Astrocyte of the spinal cord (primary cell): ENCODE measurements at places on chromosomes 1 and 21.

GRCh38 chr1:40706626-40707025 is 15.1 kb downstream of the NFYC start:
- no peak for DNase-seq

GRCh38 chr1:98388441-98388840 is 273.1 kb upstream of the SNX7 start:
- DNase-seq, result peak; percentile 89

GRCh38 chr1:31593136-31593665 is 16.9 kb downstream of the TINAGL1 start:
- DNase-seq, result no peak

GRCh38 chr1:214187121-214187900 is 93.6 kb upstream of the SMYD2 start:
- DNase-seq, result peak; percentile 2

DNA sequence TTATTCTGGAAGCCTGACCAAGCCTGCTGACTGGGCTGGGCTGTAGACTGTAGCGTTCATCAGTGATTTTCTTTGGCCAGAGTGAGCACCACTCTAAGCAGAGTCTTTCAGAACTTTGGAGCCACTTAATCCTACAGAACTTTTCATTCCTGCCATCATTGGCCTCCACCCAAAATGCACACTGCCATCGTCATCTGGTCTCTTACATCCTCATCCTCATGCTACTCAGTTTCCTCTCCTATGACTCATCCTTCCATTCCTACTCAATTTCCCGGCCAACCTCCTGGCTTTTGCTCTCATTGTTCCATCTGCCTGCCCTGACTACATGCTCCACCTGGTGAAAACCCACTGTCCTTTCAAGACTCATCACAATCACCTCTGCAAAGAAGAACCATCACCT is 233.8 kb upstream of the USP25 start:
- peak; percentile 23 for DNase-seq

- no peak for DNase-seq
Measured at GRCh38 chr1:147236959-147237791, 5.3 kb upstream of the CHD1L start.

DNA sequence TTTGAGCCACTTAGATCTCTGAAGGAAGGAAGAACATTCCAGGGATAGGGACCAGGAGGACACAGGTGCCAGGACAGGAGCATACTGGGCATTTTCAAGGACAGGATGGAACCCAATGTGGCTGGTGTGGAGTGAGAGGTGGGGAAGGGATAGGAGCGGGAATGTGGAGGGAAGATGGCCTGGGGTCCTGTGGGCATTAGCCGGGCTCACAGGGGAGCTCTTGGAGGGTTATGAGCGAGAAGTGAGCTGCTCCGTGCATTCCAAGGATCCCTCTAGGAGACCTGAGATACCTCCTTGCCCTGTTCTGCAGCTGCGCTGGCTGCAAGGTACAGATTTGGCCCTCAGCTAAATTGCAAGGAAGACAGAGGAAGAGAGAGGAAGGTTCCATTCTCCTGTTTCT is 87.5 kb downstream of the IER5 start:
- DNase-seq, result no peak

DNA sequence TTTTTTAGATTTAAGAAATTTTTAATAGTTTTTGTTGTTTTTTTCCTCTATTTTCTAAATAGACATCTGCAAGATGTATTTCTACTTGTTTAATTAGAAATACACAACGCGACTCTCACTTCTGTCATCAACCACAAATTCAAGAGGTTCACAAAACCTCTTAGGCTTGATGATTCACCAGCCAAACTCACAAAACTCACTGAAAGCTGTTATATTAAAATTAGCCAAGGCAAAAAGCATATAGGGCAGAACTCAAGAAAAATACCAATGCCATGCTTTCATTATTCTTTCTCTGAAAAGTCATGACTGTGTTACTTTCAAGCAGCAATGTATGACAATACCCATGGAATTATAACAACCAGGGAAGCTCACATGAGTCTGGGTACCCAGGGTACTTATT is 487.0 kb upstream of the RGS18 start:
- DNase-seq, result peak; percentile 67

DNA sequence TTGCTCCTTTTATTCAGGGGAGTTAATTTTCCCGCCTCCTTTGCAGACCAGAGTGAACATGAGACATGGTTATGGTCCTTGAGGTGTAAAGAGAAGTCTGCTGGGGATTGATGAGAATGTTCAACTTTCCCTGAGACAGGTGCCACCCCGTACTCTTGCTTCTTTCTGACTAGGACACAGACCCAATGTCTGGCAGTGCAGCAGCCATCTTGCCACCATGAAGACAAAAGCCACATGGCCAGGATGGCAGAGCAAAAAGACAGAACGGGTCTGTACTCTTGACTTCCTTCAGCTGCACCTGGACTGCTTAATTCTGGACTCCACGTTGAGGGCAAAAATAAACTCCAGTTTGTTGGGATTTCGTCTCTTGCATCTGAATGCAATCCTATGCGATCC is 54.1 kb downstream of the KLHDC7A start:
- no peak for DNase-seq

DNA sequence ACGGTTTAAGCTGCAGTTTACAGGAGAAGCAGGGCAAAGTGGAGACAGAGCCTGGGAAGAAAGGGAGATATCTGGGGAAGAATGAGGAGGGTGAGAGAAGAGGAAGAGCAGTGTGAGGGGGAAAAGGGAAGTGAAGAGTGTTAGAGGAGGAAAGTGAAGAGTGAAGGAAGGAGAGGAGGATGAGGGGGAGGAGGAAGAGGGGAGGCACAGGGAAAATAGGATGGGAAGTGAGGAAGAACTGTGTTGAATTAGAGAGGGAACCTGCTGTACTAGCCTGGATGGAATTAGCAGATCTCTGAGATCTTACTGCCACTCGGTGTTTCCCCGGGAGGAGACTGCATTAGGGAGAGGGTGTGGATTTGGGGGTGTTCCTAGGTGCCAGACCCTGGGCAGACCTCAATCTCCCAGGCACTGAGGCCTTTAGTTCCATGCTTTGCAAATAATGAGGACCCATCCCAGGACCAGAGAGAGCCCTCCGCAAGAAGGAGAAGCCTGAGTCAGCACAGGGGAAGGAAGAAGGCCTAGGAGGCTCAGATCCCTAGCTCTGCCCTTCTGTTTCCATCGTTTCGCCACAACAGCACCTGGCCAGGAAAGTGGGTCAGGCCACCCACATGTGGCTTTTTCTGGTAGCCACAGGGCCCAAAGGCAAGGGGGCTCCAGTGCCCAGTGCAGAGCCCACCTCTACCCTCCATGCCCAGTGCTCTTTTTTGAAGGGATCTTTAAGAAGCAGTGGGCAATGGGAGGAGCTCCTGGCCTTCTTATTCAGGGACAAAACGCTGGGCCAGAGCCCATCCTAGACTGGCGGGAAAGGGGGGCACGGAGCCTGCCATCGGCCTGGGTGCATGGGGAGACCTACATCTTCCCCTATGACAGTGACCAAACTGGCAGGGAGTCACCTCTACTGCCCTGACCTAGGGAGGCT is 2.0 kb downstream of the LRRN2 start:
- DNase-seq, result no peak

DNA sequence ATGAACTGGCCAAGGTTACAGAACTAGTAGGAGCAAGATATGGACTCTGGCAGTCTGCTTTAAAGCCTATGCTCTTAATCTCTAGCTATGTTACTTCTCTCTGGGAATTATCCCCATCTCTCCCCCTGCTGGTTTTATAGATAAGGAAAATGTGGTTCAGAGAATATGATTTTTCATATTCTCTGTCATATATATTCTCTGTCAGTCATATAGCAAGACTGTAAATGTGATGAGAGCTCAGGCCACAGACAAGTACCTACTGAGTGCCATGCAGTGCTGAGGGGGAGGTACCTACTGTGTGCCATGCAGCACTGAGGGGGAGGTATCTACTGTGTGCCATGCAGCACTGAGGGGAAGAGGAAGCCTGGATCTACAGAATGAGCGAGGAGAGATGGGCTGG is 220.3 kb upstream of the FGGY start:
- peak; percentile 15 for DNase-seq

DNA sequence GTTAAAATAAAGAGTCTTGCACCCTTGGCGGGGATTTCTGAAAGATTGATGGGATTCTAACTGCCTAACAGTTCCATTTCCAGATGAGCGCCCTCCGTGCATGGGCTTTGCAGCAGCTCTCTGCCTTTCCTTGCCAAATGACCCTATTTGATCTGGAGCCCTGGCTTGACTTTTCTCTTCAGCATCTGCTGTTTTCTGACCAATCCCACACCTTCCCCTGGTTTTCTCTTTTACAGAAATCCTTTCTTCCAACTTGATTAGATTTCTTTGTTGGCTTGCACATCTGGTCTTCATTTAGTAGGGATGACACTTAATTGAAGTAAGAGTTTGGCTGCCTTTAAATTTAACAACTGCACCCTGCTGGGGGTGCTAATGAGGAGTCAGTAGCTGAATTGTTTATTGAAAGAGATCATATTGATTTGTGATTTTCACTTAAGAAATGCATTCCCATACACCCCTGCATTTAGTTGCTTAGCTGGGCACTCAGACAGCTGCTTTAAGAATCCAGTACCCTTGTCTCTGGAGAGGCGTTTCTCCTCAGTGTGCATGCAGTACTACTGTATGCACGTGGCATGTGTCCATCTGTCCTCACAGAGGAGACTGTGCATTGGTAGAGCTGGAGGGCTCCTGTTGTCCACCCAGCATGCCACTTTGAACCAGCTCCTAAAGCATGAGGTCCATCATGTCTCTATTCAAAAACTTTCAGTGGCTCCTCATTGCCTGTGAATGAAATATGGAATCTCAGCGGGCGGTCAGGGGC is 99.7 kb downstream of the NOS1AP start:
- peak; percentile 47 for DNase-seq

DNA sequence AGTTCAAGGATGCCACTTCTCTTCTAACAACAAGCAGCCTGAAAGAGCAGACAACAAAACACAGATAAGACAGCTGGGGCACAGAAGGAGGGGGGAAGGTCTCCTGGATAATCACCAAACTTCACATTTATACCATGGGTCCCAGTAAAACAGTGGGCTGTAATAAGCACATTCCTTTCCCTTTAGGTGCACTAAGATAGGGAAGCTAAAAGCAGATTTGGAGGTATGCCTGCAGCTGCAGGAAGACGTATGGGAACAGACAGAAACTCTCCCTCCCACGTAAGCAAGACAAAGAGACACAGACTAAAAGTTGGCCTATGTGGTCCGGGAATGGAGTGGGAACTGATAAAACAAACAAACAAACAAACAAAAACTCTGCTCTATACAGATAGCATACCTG is 612.1 kb downstream of the MRPL39 start:
- DNase-seq, result peak; percentile 8

- DNase-seq, result peak; percentile 64
Measured at GRCh38 chr1:161930064-161930463, 93.6 kb downstream of the OLFML2B start.

GRCh38 chr1:221776495-221777301 is 34.8 kb upstream of the DUSP10 start:
- no peak for DNase-seq

- DNase-seq, result peak; percentile 87
Measured at GRCh38 chr1:243798726-243799125, 51.3 kb downstream of the AKT3 start.

DNA sequence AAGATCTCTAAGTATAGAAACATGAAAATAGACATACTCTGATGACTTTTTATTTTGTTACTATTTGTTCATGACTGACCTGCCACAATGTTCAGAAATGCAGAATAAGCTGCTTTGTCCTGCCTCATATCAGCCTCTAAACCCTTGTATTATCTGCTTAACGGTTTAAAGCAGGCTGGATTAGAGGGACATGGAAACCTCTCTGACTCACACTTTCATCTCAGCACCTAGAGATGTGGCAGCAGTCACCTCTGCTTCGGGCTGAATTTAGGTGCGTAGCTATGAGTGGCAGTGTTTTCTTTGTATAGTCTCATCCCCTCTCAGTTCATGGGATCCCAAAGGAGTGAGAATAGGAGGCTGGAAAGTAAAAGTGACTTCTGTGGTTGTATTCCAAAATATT is 255.4 kb downstream of the RGS7 start:
- no peak for DNase-seq

GRCh38 chr1:106910798-106911197 is 145.7 kb upstream of the PRMT6 start:
- no peak for DNase-seq

DNA sequence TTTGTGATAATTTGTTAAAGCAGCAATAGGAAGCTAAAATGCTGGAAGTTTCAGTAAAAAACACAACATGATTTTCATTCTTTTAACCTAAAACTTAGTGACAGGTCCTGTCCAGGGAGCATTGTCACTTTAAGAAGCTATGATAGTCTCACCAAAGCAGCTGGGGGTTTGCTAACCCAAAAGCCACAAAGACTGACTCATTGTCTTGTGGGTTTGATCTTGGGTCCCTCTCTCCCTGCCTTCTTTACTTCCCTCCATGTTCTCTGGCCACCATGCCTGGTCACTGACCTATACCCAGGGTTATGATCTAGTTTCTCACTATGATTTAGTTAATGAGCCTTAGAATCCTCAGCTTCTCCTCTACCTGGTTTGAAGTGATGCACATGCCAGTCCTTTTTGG is 213.5 kb upstream of the PTGFR start:
- DNase-seq, result peak; percentile 87

- DNase-seq, result peak; percentile 95
Measured at GRCh38 chr1:159889821-159890252, 10.1 kb downstream of the CFAP45 start.

- no peak for DNase-seq
Measured at GRCh38 chr1:92458146-92458545, 28.6 kb downstream of the GFI1 start.

DNA sequence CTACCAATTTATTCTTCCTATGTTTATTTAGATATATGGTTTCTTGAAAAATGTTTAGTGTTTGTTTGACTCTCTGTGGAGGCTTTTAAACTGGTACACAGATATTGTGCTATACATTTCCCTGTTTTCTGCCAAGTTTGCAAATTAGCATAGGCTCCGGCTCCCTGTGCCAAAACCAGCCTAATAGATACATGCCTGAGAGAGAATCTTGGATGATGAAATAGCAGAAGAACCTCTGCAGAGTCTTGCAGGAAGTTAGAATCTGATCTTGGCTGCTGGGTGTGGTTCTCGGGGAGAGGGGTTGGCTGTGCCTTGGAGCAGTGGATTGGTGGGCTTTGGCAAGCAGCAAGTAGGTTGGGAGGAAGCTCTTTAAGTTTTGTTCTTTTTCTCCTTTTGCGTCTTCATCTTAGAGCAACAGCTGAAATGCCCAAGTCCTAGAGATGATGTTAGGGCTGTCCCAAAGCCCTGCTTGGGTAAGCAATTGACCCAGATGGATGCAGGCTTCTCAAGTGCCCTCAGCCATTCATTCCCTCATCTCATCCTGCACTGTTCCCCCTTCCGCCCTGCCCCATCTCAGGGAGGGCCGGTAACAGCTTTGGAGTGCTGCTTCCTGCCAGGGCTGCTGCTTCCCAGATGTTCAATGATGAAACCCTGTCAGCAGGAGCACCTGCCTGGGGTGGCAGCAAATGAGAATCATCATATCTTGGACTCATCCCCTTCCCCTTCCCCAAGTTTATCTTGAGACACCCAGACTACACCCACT is 9.3 kb downstream of the PLA2G2A start:
- DNase-seq, result no peak

- DNase-seq, result peak; percentile 5
Measured at GRCh38 chr1:183926983-183927382, 110.5 kb downstream of the COLGALT2 start.
